ENCODE measurements at places on chromosomes 4 and X.

DNA sequence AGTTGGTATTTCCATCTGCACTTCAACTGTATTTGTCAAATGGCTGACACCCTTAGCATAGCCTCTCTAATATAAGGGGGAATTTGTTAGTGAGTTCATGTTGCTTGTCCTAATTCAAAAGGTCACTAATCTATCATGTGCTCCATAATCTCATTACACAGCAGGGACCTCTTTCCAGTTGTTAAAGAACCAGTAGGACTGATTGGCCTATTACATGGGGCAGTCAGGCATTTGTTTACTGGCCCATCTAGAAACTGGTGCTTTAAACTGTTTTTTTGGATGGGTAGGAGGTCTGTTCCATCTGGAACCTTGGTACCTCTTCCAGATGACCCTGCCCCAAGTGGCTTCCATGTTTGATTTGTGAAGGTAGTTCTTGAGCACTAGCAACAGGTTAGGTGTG lies 11.4 kb downstream of the ANK2 start:
- no peak for DNase-seq

DNA sequence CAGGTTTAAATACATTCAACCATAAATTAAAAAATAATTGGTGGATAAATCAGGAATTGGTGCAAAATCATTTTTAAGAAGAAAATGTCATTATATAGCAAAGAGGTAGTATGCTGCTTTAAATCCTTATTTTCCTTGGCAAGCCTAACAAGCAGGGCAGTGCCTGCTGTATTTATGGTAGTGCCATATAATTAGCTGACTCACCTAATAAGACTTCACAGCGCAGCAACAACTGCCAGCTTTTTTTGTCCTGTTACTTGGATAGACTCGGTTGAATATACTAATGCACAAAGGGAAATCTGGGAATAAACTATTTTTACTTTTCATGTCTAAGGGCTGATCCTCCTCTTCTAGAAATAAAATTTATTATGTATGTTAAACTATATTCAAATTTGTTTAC lies 99.1 kb downstream of the SNCA start:
- DNase-seq = no peak

- DNase-seq = no peak
These were observed 147.9 kb upstream of the NEIL3 start for GRCh38 chr4:177161781-177162180.

GRCh38 chrX:51894697-51895336 lies 1.4 kb downstream of the MAGED1 start:
- peak; percentile 8 for DNase-seq

DNA sequence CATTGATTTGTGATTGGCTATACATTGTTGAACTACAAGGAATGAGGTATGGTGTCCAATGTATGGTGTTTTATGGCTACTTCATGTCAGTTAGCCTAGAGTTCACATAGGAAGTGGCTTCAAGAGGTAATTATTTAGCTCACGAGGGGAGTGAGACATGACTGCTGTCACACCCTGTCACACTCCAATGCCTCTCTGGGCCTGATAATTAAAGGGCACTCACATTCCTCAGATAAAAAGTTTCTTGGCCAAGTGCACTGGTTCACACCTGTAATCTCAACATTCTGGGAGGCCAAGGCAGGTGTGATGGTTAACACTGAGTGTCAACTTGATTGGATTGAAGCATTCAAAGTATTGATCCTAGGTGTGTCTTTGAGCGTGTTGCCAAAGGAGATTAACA lies 65.0 kb upstream of the DDX60 start:
- no peak for DNase-seq

- no peak for DNase-seq
These were observed 51.4 kb downstream of the RAB40AL start for GRCh38 chrX:102988517-102988916.

GRCh38 chr4:100900134-100900533 lies 382.3 kb upstream of the EMCN start:
- DNase-seq = no peak

Measured in hypothalamus (tissue), 51 donors.